ENCODE measurements at places on chromosomes 16 and 17.

- DNase-seq: no peak
Measured at GRCh38 chr17:30243002-30243401, 7.5 kb upstream of the SLC6A4 start.

GRCh38 chr16:17304491-17305119, 166.2 kb downstream of the XYLT1 start:
- no peak for DNase-seq

- no peak for DNase-seq
Measured at GRCh38 chr17:42894283-42895184, 6.1 kb upstream of the G6PC1 start.

- DNase-seq: no peak
Measured at GRCh38 chr17:79783891-79784290, 5.9 kb downstream of the CBX2 start.

GRCh38 chr17:49564638-49565037, 11.0 kb upstream of the NXPH3 start:
- DNase-seq: no peak

DNA sequence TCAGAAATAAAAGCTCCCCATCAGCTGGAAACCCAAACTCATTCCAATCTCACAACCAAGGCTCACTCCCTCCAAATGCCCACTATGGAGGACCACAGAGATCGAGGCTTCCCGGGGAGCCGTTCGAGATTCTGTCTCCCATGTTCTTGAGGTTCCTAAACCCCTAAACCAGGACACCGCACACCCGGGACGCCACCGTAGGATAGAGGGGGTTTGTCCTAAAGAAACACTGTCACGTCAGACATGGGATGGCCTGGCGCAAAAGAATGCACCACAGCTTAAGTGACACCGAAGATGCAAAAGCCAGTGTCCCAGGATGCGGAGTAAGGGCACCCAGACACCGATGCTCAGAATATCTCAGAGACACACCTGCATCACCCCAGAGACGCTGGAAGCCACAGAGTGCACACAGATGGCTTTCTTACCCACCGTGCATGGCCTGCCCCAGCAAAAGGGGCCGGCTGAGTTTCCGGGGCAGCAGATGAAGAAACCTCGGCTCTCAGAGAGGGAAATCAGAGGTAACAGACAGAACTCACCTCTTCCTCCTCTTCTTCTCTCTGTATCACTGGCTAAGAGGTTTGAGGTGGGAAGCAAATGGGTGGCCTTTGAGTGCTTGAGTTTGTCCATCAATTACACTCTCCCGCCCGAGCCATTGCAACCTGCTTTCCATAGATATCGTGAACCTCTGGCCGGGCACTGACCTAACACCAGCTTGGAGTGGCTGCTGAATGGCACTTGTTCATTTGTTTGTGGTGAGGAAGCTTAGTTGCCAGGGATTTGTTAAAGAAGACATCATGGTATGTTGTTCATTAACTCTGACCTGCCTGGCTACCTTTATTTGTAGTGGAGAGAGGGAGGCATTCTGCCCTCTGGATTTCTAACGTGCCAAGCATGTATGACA, 65.1 kb upstream of the TNRC6C start:
- no peak for DNase-seq

DNA sequence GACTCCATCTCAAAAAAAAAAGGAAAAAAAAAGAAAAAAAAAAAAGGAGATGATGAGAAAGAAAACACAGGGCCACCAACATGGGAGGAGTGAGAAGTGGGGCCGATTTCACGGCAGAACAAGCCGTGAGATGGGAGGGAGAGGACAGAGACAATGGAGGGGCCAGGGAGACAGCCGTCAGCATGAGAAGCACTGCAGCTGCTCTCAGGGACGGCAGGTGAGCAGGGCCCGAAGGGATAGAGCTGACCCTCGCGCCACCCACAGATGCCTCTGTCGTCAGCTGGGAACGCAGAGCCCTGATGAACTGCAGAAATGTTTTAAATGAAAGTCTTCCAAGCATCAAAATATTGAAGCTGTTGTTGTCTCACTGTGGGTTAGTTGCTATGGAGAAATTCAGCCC, 20.3 kb downstream of the PITPNM3 start:
- no peak for DNase-seq

DNA sequence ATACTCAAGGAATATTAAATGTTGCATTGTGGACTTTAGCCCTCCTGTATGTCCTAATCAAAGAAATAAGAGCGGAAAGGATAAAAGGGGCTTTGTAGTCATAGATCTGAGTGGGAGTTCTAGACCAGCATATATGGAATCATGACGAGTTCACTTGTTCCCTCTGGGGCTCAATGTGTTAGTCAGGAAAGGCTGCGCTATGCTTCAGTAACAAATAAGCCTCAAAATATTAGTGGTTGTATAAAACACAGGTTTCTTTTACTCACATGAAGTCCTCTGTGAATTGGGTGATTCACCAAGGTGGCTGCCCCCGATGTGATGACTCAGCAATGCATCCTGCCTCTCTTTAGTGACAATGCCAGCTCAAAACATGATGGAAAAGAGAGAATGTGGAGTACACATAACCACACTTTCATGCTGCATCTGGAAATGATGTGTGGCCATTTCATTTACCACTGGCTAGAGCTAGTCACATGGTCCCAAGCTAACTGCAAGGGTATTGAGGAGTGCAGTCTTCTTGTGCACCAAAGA, 63.3 kb upstream of the IRX5 start:
- no peak for DNase-seq

- DNase-seq: no peak
Measured at GRCh38 chr17:77906377-77906871, 52.1 kb upstream of the TNRC6C start.
